NCI-H1436 (cell line): ENCODE measurements at places on chromosomes 12 and 14.

DNA sequence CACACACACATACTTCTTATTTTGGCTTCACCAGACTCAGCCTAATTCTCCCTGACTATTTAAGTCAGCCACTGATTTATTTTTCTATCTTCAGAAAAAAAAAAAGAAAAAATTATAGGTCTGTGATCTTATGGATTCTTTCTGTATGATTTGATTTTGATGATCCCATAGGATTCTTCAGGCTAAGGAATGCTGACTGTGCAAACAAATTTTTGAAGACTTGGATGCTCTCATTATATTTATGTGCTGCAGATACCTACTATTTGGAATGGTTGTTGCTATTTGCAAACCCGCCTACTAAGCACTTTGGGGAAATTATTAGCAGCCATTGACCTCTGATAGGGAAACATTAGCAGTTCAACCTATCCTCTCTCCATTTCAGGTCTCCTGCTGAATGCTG lies 4.0 kb upstream of the ANO4 start:
- DNase-seq, result no peak

GRCh38 chr14:100669468-100669867 lies 57.2 kb upstream of the DLK1 start:
- DNase-seq, result no peak

DNA sequence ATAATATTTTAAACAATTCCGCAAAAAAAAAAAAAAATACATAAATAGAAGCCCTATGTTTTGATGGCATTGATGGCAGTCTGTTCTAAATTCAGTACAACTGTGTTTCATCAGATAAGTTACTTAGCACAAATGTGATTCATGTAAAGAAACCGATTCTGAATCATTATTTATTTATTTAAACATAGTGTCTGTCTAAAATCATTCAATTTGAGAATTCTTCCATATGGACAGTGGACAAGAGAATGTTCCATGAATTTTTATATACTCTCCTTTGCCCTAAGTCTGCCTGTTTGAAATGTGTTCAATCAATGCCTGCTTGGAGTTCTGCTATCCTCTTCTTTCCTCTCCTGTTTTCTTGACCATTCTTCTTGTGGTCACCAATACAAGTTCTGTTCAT lies 126.5 kb downstream of the PDE3A start:
- DNase-seq, result no peak

GRCh38 chr12:93081810-93082165 lies 152.7 kb upstream of the EEA1 start:
- DNase-seq, result no peak

GRCh38 chr12:128783129-128783574 lies 40.6 kb downstream of the SLC15A4 start:
- DNase-seq, result no peak

DNA sequence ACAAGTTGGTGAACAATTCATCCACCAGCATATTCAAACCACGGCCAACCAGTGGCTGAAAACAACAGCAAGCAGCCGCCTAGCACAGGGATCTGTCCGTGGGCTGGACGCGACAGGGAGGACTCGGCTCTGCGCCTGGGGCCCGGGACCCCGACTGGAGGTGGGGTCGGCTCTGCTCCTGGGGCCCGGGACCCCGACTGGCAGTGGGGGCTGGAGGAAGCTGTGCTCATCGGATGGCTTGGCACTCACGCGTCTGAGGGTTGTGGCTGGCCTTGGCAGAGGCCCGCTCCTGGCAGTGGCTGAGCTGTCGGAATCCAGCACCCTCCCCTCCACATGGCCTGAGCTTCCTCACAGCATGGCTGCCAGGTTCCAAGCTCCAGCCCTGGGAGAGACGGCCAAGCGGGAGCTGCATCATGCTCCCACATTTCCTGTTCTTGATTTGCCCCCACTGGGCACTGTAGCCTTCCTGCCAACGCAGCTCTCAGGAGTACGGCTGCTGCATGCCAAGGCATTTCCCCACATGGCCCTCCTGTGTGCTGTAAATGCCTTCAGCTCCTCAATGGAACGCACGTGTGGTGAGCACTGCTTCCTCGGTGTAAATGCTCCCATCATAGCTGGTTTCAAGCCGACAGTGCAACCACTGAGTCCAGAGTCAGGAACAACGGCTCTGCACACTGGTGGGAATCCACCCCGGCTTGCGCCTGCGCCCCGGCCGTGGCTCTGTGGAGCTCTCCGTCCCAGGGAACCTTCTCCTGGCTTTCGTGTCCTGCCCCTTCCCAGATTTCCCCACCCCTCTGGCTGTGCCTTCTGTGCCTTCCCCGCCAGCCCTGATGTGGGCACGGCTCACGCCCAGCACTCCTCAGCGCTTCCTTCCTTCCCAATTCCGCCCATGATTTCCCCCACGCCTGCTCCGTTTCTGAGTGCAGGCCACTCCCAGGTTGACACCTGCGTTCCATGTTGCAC lies 7.3 kb upstream of the GALNT9 start:
- DNase-seq, result no peak

GRCh38 chr12:107632246-107632645 lies 53.4 kb upstream of the PWP1 start:
- no peak for DNase-seq

GRCh38 chr14:70882776-70883492 lies 24.3 kb upstream of the PCNX1 start:
- no peak for DNase-seq

DNA sequence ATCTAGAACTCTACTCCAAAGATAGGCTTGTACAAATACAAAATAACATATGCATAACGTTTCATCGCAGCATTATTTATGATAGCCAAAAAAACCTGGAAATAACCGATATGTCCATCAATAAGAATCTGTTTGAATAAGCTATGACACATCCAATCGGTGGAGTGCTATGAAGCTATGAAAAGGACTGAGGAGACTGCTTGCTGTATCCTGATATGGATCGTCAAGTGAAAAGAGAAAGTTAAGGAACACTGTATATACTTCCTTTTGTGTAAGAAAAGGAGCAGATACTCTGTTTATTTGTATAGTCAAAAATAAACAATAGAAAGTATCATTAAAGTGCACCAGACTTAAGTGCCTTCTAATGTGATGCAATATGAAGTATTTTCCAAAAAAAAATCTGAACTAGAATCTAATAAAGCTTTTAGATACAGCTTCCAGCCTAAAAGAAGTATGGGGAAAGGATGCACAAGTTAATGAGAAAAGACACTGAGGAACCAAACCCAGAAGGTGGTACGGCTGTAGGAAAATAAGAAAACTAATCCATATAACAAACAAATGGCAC lies 645 bp upstream of the KLHDC1 start:
- DNase-seq, result no peak

DNA sequence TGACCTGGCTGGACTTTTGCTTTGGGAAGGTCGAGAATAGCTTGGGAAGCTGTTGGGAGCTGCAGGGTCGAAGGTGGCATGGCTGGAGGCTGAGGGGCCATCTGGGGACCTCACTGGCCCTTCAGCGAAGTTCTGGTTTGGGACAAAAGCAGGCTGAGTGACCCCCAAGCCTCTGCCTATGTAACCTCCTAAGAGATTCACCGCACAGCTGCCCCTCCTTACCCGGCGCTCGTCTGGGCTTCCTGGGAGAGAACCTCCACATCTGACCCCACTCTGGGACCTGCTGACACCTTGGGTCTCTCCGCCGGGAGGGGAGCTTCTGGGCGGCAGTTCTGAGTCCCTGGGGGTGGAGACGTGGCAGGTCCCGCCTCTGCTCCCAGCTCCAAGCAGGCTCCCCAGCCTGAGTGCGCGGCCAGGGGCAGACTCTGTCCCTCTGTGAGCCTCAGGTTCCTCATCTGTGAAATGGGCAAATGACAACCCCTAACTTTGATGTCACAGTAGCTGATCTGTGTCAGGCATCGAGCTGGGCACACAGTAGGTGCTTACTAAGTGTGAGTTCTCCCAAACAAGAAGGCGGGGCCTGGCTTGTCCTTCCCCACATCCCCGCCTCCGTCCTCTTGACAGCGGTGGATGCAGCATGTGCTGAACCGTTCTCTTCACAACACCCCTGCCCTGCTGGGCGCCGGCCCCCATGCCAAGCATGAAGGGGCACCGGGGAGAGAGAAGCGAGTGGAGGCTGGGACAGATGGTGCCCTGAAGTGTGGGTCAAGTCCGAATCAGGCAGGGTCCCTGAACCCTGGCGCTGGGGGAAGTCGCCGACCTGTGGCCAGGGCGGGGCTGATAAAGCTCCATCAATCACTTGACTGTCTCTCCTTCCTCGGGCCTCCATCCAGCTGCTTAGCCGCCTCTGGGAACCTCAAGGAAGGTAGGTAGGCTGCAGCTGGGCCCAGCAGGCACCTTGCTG lies 3.8 kb downstream of the EXOC3L4 start:
- DNase-seq, result no peak

DNA sequence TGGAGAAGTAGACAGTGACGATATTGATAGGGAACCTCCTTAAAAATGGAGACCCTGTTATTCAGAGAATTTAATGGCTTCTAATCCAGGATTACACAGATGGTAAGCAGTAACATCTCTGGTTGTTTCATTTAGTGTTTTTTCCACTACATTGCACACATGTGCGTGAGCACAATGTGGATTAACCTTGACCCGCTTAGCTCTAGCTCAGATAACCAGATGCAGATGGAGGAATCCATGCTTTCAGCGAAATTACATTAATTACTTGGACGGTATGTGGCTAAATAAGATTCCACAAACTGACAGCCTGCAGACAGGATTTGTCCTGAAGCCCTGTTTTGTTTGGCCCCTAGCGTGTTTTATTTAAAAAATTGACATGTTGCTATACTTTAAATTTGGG lies 378.4 kb downstream of the CCDC91 start:
- DNase-seq, result no peak

- no peak for DNase-seq
Observed at GRCh38 chr12:24177889-24178288, 228.4 kb upstream of the SOX5 start.

GRCh38 chr14:55404173-55404854 lies 7.3 kb downstream of the ATG14 start:
- DNase-seq, result no peak

GRCh38 chr12:95244350-95244749 lies 26.7 kb downstream of the VEZT start:
- DNase-seq, result no peak

DNA sequence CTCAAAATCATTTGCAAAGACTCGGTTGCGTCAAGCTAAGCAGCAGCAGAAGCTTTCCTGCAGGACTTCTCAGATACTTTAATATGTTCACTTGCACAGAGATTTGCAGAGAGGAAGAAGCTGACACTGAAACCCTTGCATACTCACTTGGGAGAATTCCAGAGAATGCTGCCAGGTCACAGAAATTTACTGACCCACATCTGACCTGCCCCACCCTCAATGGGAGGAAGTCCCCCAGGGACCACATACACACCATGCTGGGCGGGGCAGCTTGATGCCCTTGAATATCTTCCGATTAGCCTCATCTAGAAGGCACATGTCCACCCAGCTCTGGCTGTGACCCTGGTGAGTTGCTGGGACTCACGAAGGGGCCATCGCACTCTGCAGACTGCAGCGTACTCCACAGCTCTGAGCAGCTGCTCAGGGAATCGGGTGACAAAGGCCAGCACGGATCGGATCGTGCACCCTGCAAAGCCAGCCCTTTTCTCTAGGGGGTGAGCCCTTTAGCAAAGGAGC lies 83.2 kb downstream of the ITPK1 start:
- DNase-seq, result no peak

DNA sequence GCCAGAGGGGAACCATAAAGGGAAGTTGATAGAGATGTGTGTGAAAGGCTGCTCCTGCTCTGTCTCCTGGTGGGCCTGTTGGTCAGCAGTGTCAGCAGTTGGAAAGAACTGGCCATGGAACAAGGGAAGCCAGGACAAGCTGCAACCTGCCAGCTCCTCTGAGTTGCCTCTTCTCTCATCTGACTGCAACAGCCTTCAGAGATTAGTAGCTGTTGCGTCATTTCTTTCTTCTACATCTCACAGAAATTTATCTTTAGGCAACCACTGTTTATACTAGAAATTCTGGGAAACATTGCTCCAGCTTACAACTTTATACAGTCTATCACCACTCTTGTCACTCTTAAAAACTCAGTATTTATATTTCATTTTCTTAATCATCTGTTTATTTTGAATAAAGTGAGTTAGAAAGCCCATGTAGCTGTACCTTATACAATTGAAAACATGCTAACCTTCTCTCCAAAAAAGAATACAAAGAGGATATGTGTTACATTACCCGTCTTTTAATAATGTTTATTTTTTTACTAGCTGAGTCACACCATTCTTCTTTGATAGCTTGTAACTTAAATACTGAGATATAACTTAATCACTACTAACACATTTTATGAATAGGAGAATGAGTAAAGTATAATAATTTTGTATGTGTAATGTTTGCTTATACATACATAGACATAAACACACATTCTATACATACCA lies 224.2 kb downstream of the LRFN5 start:
- no peak for DNase-seq

DNA sequence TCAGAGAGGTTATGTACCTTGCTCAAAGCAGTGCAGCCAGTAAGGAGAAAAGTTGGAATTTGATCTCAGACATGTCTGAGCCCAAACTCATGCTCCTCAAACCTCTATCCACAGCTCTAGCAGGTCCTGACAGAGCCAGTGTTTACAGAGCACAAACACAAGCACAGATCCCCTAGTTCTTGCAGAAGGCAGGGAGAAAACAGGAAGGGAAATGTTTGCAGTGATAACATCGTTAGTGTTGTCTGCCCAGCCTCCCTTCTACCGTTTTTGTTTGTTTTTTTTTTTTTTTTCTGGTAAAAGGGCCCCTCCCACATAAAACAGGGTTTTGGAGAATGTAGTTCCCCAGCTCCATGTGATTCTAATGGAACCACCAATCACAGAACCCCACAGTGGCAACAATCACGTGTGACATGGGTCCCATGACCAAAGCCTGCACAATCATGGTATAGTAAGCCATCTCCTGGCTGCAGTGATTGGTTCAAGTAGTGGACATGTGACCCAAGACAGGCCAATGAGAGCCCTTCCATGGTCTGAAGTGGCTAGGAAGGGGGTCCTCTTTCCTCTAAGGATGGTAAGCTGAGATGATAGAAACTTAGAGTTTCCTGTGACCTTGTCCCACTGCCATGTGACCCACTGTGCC lies 513.4 kb downstream of the MED13L start:
- DNase-seq, result no peak

GRCh38 chr12:8911606-8912268 lies 2.6 kb upstream of the PHC1 start:
- no peak for DNase-seq

GRCh38 chr14:61326847-61327246 lies 5.5 kb downstream of the PRKCH start:
- no peak for DNase-seq

GRCh38 chr12:14775636-14775980 lies 27.7 kb downstream of the WBP11 start:
- DNase-seq, result no peak

GRCh38 chr12:49519574-49519936 lies 19.3 kb upstream of the KCNH3 start:
- DNase-seq, result no peak

- DNase-seq, result no peak
Observed at GRCh38 chr14:47302121-47302520, 373.3 kb downstream of the MDGA2 start.

- no peak for DNase-seq
Observed at GRCh38 chr12:88957358-88957757, 377.1 kb upstream of the KITLG start.

DNA sequence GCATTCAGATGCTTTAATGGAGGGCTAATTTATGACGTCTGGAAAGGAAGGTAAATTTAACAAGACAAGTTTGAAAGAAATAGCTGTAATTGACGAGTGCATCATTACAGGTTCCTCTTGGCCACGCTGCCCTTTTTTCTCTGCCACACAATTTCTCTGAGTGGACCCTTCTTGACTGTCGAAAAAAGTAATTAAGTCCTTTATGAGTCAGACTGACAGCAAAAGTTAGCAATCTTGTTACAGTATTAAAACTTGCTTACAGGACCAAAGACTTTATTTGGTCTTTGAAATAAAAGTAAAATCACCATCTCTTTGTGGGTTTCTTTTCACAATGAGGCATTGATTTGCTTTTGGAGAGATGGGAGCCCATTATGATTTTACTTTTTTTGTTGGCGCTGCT lies 42.6 kb downstream of the SAMD4A start:
- no peak for DNase-seq
